ENCODE measurements at places on chromosomes 1 and 21. TPM values are rescaled to one million over a fixed set of nuclear protein-coding genes. Genes with fewer than 3 reads are reported as not detected.

DNA sequence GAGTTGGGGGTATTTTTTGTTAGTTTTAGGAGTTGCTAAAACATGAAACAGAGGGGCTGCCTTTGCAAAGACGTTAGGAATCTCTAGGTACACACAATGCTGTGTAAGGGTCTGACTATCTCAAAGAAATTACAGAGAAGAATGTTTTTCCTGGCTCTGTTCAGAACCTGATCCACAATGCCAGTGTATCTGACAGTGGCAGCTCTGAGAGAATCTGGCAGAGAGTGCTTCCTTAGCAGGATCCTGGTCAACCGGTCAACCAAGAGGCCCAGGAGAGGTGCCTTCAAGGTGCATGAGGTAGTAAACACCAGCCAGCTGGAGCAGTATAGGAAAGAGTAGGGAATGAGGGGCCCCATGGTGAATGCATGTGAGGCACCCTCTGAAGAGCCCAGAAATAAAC, 40.9 kb upstream of the RGS1 start:
- DNase-seq = no peak

DNA sequence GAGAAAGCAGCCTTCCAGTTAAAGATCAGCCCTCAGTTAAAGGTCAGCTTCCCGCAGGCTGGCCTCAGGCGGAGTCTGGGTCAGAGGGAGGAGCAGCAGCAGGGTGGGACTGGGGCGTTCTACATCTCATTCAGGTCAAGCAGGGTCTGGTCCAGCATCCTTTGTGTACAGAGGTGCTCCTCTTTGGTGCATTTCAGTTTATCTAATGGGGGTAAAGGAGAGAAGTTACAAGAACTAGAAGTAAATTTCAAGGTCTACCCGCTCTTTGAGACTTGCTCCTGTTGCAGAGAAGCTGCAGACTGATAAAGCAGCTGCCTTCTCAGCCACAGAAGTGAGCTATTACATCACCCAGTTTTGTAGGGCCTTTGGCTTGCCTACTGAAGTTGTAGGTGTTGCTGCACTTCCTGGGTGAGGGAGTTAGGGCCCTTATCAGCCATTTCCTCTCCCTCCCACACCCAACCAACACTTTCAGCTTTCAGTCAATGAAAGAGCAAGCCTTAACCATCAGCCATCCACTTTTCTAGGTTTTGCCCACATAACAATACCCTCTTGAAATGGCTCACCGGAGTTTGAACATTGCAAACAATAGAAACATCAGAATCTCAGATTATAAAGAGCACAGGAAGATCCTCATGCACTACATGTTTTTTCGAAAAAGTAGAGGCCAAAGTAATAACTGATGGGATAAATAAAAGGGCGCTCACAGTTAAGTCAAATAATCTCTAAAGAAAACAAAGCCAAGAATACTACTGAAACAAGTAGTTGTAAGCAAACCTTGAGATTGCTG, 2.8 kb upstream of the NUP210L start:
- no peak for DNase-seq

Gene ANGPTL3
- not detected for total RNA-seq

- no peak for DNase-seq
Observed at GRCh38 chr1:164675342-164675904, 116.4 kb downstream of the PBX1 start.

All from lower leg skin (tissue), 4 donors.